Stimulated activated CD8-positive, alpha-beta memory T cell treated with anti-CD3 and anti-CD28 coated beads, Interleukin-4, amount 100 ng/mL, for 4 hours (primary cell): ENCODE measurements at places on chromosomes 6 and 20.

GRCh38 chr6:64012351-64013001, 376.9 kb downstream of the PHF3 start:
- DNase-seq = no peak

DNA sequence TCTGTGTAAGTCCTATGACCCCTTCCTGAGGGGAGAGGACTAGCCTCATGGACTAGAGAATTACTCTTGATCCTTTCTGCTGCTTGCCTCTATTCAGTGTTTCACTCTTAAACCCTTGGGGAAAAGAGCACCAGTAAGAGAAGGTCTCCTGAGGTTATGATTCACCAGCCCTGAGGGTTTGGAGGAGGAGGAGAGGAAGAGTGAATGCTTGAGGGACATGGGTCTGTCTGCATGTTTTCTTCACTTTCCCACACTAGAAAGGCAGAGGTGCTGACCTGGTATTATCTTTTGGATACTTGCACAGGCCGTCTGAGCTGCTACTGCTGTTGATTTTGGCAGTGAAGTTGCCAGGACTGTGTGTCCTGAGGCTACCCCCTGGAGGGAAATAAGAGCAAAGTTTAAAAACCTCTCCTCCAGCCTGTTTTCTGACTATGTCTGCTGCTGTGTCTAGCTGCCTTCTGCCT, 78.3 kb downstream of the CD109 start:
- no peak for DNase-seq

- DNase-seq = no peak
These were observed 37.8 kb upstream of the STX16 start for GRCh38 chr20:58613061-58613854.

DNA sequence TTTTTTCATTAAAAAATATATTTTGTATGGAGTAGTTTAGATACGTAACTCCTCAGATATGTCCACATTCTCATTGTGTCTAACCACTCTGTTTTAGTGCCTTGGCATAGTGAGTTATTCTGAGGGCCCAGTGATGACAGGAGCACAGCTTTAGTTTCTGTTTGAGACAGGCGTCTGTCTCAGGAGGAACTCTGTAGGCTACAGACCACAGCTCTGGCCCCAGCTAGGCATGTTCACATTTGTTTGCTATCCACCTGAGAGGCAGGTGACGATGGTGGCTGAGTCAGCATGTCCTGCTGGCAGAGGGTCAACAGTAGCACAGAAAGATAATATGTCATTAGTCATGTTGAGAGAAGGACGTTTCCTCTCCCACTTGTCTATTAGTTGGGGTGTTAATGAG, 16.3 kb downstream of the LRRC1 start:
- DNase-seq = no peak

- DNase-seq = no peak
These were observed 114.8 kb upstream of the SNX9 start for GRCh38 chr6:157708239-157708638.

DNA sequence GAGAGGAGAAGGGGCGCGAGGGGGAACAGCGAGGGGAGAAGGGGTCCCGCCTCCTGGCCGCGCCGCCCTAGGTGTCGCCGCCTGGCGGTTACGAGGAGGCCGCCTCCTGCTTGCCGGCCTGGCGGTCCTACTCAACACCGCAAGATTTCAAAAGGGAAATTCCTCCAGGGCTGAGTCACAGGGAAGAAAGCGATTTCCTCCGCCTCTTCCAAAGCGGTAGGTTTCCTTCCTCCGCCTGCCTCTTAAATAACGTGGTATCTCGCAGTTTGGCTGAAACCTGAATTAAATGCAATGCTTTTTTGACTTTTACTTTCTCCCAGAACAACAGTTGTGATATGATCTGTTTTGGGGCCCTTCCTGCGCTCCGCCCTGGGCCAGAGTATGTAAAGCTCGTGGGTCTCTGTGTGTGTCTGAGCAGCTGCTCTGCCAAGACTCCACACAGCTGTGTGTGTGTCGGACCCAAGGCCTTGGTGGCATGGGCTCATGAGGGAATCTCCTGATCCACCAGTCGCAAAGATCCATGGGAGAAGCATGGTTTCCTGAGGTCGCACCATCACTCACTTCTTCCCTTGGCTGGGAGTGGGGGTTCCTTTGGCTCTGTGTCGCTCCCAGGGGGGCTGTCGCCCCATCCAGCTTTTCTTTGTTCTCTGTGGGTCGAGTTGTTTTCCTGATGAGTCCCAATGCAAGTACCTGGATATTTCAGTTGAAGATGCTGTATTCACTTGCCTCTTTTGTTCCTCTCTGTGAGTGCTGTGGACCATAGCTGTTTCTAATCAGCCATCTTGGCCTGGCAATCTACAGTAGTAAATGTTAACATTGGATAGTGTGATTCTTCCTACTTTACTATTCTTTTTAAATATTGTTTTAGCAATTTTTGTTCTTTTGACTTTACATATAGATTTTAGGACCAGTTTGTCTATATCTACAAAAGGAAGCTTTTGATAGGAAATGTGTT, 31.6 kb upstream of the NOTCH4 start:
- DNase-seq = peak; percentile 43

- no peak for DNase-seq
These were observed 4.0 kb downstream of the DACT2 start for GRCh38 chr6:168315596-168315995.
